ENCODE measurements at places on chromosomes 7 and 10.

DNA sequence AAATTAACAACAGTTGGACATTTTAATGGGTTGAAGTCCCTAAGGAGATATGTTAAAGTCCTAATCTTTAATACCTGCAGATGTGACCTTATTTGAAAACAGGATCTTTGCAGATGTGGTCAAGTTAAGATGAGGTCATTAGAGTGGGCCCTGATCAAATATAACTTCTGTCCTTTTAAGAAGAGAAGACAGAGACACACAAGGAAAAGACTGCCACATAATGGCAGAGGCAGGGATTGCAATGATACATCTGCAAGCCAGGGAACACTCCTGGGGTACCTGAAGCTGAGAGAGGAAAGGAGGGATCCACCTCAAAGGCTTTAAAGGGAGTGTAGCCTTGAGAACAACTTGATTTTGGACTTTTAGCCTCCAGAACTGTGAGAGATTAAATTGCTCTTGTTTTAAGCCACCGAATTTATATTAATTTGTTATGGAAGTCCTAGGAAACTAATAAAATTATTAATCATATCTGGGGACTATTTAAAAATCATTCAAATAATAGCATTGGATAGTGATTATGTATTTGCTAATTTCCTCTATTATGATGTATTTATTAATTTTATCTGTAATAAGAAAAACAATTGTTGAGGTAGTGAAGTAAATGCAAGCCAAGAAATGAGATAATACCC, 700.0 kb upstream of the PCDH15 start:
- no peak for DNase-seq

GRCh38 chr10:69801434-69802315, at the start of gene COL13A1:
Gene COL13A1, plus strand, starts transcription at chr10:69801906. Its CDS starts 518 bp downstream, at chr10:69802424.
- no peak for DNase-seq

GRCh38 chr7:17046666-17047065, 164.9 kb upstream of the AGR3 start:
- DNase-seq, result no peak

- DNase-seq, result no peak
Observed at GRCh38 chr7:41795276-41795833, 92.5 kb upstream of the INHBA start.

- no peak for DNase-seq
Observed at GRCh38 chr7:110839866-110840265, 251.1 kb upstream of the LRRN3 start.

GRCh38 chr7:521221-522070, 1.8 kb upstream of the PDGFA start:
- no peak for DNase-seq

GRCh38 chr10:43421519-43421918, 12.5 kb upstream of the HNRNPF start:
- DNase-seq, result no peak

DNA sequence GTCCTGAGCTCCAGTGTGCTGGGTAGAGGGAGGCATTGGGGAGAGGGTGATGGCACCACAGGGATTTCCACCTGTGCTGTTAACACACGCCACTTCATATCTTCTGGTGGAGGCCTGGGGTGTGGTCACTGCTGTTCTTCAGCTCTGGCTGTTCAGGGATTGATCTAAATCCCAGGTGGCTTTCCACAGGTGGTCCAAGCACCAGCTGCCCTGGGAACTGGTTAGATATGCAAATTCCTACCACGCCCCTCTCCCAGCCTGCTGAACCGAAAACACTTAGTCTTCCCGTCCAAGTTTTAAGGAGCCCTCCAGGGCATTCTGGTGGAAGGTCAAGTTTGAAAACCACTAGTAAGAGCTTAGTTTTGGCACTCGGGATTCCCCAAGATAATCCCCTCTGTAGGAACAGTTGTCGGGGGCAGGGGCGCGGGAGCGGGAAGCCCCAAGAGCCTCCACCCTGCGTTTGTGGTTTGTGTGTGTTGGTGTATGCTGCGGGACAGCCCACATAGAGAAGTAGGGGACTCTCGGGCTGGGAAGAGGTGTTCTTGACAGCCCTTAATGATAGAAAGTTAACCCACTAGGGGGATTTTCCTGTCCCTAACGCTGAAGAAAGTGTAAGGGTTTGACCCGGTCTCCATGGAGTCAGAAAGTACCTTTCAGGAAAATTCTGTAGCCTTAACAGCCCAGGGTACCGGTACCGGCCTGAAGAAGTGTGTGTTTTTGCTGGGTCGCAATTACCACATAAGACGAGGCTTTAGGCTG, 5.1 kb downstream of the DEPP1 start:
- no peak for DNase-seq

DNA sequence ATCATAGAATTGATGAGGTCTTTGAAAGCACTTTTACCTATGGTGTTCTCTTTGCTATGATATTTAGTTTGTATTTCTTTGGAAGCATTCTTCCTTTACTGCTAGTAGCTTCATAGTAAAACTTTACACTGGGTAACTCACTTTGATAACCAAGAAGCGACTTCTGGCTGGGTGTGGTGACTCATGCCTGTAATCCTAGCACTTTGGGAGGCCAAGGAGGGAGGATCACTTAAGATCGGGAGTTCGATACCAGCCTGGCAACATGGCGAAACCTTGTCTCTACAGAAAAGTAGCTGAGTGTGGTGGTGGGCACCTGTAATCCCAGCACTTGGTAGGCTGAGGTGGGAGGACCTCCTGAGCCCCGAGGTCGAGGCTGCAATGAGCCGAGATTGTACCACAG, 36.2 kb downstream of the CCDC126 start:
- no peak for DNase-seq

- DNase-seq, result no peak
Observed at GRCh38 chr7:137853053-137853452, 6.3 kb upstream of the DGKI start.

- no peak for DNase-seq
Observed at GRCh38 chr10:107502229-107502985, 337.9 kb upstream of the SORCS1 start.

GRCh38 chr10:47348661-47349470, 703 bp downstream of the RBP3 start:
- DNase-seq, result no peak

DNA sequence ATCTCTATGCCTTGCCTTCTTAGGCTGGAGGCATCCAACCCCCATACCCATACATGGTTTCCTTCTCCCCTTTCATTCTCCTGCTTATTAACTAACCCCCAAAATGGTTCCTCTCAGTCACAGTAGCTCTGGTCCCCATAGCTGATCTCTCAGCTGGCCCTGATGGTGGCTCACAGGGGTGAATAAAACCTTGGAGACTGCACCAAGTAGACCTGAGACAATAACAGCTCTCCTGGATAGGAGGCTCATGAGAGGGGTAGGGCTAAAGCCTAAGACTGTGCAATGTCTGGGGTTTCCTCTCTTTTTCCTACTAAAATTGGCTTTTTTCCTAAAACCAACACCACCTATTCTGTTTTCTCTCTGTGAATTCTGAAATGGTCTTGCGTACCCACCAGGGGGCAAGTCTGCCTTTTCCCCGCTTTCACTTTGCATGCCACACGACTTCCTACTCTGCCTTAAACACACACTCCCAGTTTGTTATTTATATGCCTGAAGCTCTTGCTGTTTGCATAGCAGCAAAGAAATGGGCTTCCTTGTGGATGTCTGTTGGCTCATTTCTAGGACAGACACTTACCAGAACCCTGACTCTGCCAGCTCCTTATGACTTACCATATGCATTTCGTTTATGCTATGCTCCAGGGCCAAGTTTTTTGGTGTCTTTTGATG, 18.4 kb upstream of the PON1 start:
- no peak for DNase-seq

DNA sequence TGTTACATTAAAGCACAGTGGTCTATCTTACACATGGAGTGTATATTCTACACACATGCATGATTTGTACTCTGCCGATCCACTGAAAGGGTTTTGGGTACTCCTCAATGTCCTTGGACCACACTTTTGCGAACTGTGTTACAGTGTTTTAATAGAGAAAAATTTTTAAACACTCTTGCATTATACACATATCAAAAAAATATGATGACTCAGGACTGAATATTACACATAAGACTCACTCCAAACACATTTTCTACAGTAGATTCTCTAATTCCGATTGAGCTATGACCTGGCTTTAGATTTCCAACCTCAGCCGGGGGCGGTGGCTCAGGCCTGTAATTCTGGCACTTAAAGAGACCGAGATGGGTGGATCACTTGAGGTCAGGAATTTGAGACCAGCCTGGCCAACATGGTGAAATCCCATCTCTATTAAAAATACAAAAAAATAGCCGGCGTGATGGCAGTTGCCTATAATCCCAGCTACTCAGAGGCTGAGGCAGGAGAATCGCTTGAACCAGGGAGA, 222.4 kb downstream of the CACNA2D1 start:
- DNase-seq, result no peak

DNA sequence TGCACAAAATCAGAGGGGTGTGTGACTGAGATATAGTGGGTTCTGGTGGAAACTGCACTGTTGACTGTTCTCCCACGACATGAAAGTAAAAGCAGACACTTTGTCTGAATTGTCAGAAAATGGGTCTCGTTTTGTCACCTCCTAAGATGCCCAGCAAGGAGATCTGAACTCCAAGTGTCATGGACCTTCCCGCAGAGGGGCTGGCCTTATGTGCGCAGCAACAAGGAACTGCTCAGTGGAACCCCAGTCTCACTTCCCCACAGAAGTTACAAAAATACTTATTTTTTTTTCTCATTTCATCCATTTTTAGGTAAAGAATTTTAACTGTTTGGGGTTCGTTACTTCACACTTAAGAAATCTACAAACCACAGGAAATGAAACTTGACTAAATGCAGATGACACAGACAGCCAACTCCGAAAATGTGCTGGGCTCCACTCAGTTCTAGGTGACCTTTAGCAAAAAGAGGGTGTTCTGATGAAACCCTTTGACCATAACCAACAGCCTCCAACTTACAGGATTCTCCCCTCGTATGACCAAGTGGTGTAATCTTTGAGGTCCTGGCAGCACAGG, 115.0 kb downstream of the FAM107B start:
- DNase-seq, result peak; percentile 62

- no peak for DNase-seq
Observed at GRCh38 chr7:4687956-4688355, 5.9 kb downstream of the FOXK1 start.

DNA sequence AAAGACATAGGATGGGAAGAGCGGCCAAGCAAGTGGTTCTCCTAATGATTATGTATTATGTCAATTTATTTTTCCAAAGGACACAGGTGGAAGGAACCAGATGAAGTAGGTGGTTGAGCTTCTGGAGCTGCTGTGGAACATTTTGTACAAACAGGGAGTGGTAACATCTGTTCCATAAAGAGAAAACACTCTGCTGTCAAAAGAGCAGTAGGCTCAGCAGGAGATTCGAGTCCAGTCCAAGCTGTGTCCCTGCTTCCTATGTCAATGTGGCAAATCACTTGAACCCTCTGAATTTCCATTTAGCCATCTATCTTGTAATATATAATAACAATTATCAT, 448.0 kb upstream of the ANKRD30A start:
- no peak for DNase-seq

DNA sequence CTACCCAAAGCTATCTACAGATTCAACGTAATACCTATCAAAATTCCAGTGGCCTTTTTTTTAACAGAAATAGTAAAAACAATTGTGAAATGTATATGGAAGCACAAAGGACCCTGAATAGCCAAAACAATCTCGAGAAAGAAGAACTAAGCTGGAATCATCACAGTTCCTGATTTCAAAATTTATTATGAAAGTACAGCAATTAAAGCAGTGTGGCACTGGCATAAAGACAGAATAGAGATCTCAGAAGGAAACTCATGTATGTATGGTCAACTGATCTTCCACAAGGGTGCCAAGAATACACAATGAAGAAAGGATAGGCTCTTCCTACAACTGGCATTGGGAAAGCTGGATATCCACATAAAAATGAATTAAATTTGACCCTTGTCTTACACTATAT, 23.2 kb downstream of the PNLIPRP3 start:
- no peak for DNase-seq

DNA sequence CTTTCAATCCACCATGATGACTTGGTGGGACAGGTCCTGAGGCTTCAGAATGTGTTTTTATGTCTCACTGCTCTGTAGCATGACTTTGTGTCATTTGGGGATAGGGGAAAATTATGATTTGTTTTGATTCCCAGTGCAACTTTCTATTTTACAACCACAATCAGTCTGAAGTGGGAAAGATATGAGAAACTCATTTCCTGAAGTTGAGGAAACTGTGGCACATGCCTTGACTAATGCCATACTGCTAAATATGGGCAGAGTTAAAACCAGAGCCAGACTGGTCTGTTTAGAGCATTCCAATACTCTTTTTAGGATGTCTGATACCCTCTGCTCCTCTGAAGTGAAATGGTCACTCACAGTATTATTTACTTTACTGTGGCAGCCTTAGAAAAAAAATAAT, 307.7 kb downstream of the ADRA2A start:
- DNase-seq, result no peak

GRCh38 chr7:98128346-98128745, 21.7 kb downstream of the LMTK2 start:
- no peak for DNase-seq

DNA sequence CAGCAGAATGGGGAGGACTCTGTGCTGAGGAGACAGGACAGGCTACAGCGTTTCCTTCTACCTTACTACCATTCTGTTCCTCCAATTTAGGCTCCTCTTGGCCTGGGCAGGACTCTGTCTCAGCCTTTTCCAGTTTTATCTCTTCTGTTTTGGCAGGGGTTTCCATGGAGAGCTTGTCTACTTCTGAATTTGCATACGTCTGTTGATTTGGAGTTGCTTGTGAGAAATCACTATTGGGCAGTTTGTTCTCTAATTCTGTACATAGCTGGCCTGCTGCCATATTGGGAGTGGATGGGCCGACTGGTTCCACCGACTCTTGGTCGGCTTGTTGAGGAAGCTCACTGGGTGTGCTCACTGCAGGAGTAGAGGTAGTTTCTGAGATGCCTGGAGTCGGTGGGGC, 136.8 kb downstream of the GALNT11 start:
- no peak for DNase-seq

DNA sequence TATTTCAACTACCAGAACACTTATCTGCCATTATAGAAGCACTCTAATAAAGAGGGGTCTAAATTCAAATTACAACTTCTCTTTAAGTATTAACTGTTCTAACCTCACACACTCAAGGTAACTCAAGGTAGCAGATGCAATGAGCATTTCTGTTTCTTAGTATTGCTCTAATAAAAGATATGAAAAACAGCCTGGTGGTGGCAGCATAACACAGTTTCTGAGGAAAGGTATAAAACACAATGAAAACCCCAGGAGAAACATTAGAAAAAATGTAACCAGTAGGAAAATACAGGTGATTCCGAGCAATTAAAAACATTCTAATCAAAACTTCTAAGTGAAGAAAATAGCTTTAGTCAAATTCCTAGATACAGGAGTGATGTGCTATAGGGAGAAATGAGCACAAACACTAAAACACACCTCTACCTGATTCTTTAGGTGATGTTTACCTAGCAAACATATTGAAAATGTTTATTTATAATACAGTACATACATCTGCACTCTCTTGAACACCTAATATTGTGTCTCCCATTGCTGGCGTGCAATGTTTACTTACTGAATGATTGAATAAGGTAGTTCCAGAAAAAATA, 3.5 kb downstream of the MKRN1 start:
- DNase-seq, result peak; percentile 56

- no peak for DNase-seq
Observed at GRCh38 chr10:90849956-90850749, 7.7 kb downstream of the HTR7 start.

- no peak for DNase-seq
Observed at GRCh38 chr7:148172920-148173319, 417.6 kb upstream of the C7orf33 start.
